ENCODE measurements at places on chromosomes 5 and 9. TPM values are rescaled to one million over a fixed set of nuclear protein-coding genes. Genes with fewer than 3 reads are reported as not detected.

GRCh38 chr9:26748449-26749058 lies 144.0 kb downstream of the CAAP1 start:
- H3K4me1 ChIP-seq = no peaks in the 10 kb centered on the region
- no peak overlapping the region for H3K4me3 ChIP-seq
- DNase-seq = no peak
- no peaks in the 10 kb centered on the region for H3K36me3 ChIP-seq
- no peaks in the 10 kb centered on the region for H3K27me3 ChIP-seq

GRCh38 chr9:26656003-26656870 lies 236.4 kb downstream of the CAAP1 start:
- H3K4me3 ChIP-seq = no peak overlapping the region
- H3K27me3 ChIP-seq = no peaks in the 10 kb centered on the region
- H3K4me1 ChIP-seq = no peaks in the 10 kb centered on the region

GRCh38 chr5:28574606-28575005 lies 1536.2 kb upstream of the CDH9 start:
- no peak for DNase-seq
- no peaks in the 10 kb centered on the region for H3K36me3 ChIP-seq
- no peak overlapping the region for H3K27ac ChIP-seq

Gene PHF24
- 0.60 TPM for total RNA-seq

DNA sequence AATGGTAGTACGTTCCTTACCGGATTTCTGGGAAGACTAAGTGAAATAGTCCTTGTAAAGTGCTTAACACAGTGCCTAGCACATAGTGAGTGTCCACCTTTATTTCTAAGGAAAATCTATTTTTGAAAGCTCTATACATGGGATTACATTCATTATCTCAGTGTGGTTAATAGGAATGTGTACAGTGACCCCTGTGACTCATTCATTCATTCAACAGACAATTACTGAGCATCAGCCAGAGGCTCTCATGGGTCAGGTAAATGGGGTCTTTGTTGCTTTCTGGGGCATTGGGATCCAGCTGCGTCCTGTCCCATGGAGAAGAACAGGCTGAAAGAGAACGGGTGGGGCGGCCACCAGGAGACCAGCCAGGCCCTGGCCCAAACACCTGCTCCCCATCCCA lies 226.2 kb upstream of the TBC1D2 start:
- no peak overlapping the region for H3K4me3 ChIP-seq
- H3K27me3 ChIP-seq = no peaks in the 10 kb centered on the region
- H3K4me1 ChIP-seq = no peaks in the 10 kb centered on the region
- no peak for DNase-seq
- no peak overlapping the region for H3K27ac ChIP-seq

DNA sequence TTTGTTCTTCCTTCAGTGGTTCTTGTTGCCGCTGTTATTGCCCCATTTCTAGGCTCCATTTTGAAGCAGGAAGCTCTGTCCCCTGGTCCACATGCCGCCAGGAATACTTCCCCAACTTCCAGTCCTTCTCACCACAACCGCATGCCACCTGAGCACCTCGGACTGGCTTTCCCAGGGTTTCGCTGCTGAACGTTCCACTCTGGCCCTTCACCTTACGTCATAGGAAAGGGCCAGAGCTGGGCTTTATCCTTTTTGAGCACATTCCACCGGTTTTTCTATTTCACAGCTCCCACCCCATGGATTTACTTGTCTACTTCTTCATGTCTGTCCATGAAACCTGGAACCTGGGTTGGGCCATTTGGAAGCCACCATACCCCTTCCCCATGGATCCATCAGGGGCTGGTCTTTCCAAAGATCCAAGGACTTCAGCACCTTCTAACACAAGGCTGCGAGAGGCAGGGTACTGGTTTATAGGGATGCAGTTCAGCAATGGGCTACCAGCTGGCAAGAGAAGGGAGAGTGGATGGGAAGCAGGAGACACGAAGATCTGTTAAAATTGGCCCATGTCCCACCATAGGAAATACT lies 557.4 kb downstream of the BNC2 start:
- H3K27ac ChIP-seq = peak overlapping the region; percentile 8
- peaks cover 33% of the 10 kb centered on the region for H3K4me1 ChIP-seq
- no peak overlapping the region for H3K4me3 ChIP-seq
- no peaks in the 10 kb centered on the region for H3K36me3 ChIP-seq
- H3K27me3 ChIP-seq = no peaks in the 10 kb centered on the region

- H3K27ac ChIP-seq = no peak overlapping the region
- DNase-seq = no peak
- H3K36me3 ChIP-seq = no peaks in the 10 kb centered on the region
- peaks cover 3% of the 10 kb centered on the region for H3K4me1 ChIP-seq
Observed at GRCh38 chr9:91359083-91359482, 2.6 kb downstream of the AUH start.

Gene SEMA6A
- 13.9 TPM for total RNA-seq

GRCh38 chr9:120363697-120364096 lies 216.3 kb downstream of the CDK5RAP2 start:
- H3K4me3 ChIP-seq = no peak overlapping the region
- H3K4me1 ChIP-seq = no peaks in the 10 kb centered on the region
- H3K36me3 ChIP-seq = no peaks in the 10 kb centered on the region

DNA sequence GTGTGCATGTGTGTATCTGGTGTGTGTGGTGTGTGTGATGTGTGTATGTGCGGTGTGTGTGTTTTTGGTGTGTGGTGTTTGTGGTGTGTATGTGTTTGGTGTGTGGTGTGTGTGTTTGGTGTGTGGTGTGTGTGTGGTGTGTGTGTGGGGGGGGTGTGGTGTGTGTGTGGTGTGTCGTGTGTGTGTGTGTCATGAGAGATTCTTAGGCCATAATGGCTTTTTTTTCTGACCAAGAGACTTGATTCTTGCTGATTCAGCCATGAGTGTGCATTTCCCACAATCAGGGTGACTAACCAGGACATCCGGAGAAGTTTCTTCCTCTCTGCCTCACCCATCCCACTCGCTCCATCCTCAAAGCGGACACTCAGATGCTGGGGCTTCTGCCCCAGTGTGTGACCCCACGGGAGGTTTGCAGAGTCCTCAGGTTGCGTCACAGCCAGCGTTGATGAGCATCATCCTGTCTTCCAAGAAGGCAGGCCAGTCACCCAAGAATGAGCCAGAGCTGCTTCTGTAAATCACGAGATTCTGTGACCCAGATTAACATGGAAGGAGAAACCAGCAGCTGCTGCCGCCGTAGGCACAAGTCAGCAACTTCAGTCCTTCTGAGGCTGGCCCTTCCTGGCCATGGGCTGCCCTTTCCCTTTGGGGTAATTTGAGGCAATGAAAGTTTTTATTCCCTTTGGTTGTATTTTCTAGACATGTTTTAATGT lies 12.5 kb upstream of the CTSL start:
- H3K36me3 ChIP-seq = no peaks in the 10 kb centered on the region
- H3K4me3 ChIP-seq = no peak overlapping the region
- DNase-seq = peak; percentile 81
- no peaks in the 10 kb centered on the region for H3K27me3 ChIP-seq
- peaks cover 16% of the 10 kb centered on the region for H3K4me1 ChIP-seq

DNA sequence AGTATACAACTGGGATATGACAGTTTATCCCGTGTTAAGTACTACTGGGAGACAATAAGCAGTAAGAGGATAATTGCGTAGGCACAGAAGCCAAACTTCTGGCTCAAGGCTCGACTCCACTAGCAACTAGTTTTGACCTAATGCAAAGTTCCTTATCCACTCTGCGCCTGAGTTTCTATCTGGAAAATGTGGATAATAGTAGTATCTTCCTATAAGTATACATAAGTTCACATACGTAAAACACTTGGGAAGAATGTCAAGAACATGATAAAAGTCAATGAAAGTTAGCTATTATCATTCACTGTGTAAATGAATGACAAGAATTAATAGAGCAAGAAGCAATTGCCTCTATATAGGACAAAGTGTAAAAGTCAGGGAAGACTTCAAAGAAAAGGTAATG lies 45.7 kb downstream of the FTMT start:
- no peaks in the 10 kb centered on the region for H3K4me1 ChIP-seq
- no peak overlapping the region for H3K4me3 ChIP-seq
- DNase-seq = no peak
- no peak overlapping the region for H3K27ac ChIP-seq

DNA sequence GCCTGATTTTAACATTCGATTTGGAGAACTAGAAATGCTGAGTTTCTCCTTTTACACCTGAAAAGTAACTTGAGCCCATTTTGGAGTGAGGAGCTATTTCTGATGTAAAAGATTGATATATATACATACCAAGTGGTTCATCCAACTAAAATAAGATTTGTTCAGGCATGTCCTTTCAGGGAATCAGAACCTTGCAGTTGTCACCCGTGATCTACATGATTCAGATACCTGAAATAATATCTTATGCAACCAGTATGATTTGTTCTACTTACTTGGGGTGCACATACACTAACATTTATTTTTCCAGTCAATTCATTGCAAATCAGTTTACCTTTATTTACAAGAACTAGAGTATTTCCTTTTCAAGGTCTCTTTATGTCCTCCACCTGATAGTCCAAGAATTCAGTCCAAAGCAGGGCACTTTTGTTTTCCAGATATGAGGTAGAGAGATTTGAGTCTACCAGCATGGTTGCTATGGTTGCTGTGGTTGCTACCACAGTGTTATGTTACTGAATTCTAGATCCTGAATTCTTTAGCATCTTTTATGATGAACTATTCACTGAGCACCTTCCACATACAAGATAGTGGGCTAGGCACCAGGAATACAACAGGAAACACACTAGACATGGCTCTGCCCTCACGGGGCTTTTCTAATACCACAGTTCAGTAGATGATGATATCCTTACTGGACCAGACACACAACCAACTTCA lies 49.3 kb downstream of the CCL28 start:
- no peak overlapping the region for H3K4me3 ChIP-seq
- H3K4me1 ChIP-seq = no peaks in the 10 kb centered on the region
- no peaks in the 10 kb centered on the region for H3K36me3 ChIP-seq
- no peaks in the 10 kb centered on the region for H3K27me3 ChIP-seq
- no peak overlapping the region for H3K27ac ChIP-seq

DNA sequence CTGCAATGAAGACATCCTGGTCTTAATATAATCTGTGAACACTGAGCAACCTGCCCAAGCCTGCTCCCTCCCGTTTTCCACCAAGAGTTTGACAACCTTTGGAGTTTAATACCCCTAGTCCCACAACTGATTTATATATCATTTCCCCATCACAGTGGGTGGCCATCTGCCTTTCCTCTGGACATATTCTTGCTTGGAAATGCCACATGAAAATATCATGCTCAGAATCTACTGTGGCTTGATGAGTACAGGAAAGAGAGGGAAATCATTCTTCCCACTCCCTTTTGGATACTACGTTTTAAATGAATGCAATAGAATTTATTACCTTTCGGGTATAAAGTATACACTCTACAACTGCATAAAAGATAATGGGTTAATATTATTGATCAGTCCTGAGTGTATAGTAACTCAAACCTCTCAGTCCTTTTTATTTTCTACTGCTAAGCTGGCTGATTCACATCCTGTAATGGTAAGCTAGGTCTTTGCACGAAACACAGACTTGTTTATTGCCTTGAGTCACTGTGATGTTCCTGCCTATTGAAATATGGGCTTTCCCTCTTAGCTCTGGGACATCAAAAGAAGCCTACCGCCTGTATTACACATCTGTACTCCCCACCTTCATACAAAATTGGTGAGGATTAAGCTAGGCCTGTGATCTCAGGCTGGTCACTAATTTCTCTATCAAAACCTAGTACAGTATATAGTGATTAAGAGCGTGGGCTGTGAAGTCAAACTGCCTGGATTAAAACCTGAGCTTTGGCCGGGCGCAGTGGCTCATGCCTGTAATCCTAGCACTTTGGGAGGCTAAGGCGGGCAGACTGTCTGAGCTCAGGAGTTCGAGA lies 67.6 kb upstream of the NR5A1 start:
- no peaks in the 10 kb centered on the region for H3K27me3 ChIP-seq
- H3K4me1 ChIP-seq = no peaks in the 10 kb centered on the region
- DNase-seq = no peak
- no peak overlapping the region for H3K27ac ChIP-seq
- H3K36me3 ChIP-seq = no peaks in the 10 kb centered on the region
- H3K4me3 ChIP-seq = no peak overlapping the region

Gene BNC2
- total RNA-seq = 197 TPM

DNA sequence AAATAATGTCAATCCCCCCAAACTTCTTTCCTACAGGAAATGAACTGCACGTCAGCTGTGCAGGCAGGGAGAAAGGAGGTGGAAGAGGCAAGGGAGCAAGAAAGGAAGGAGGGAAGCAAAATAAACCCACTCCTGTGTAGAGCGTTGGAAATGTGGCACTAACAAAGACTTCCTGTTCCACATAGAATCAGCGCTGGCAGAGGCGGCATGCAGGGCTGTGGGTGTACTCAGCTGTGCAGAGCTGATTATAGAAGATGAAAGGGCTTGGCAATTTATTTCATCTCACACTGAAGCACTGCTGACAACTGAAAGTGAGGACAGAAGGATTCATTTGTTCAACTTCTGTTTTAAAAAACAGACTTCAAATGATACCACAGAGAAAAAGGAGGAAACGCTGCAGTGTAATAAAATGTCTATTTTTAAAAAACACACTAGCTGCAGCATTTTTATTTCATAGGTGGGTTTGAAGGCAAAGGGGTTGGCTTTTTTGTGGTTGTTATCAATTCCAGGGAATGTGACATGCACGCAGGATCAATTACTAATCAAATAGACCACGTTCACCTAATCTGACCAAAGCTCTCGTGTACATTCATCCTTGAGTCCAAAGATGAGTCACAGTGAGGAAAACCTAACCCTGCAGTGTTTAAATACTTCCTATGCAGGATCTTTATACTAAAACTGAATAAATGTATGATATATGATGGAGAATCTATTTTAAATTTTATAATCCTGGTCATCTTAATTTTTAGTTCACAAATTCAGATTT lies 583.5 kb downstream of the ZNF608 start:
- H3K4me3 ChIP-seq = no peak overlapping the region
- DNase-seq = no peak
- H3K4me1 ChIP-seq = no peaks in the 10 kb centered on the region
- H3K27ac ChIP-seq = no peak overlapping the region
- no peaks in the 10 kb centered on the region for H3K27me3 ChIP-seq

Gene PDE4D
- 2.5 TPM for total RNA-seq

- H3K36me3 ChIP-seq = no peaks in the 10 kb centered on the region
- H3K4me1 ChIP-seq = no peaks in the 10 kb centered on the region
Observed at GRCh38 chr9:76181020-76181641, 213.1 kb downstream of the RFK start.

- no peak overlapping the region for H3K4me3 ChIP-seq
- H3K27ac ChIP-seq = no peak overlapping the region
- DNase-seq = no peak
- H3K4me1 ChIP-seq = peaks cover 6% of the 10 kb centered on the region
- no peaks in the 10 kb centered on the region for H3K36me3 ChIP-seq
Observed at GRCh38 chr5:136054142-136055019, 25.6 kb downstream of the TGFBI start.

- no peak overlapping the region for H3K4me3 ChIP-seq
- no peaks in the 10 kb centered on the region for H3K36me3 ChIP-seq
- H3K27ac ChIP-seq = no peak overlapping the region
Observed at GRCh38 chr9:128940271-128940921, 7.0 kb downstream of the DOLK start.

Gene NR6A1
- 0.57 TPM for total RNA-seq

Gene SAXO1
- 0.28 TPM for total RNA-seq
